ENCODE measurements at places on chromosomes 16 and 17.
A peak's percentile ranks its signal among the peaks of the same experiment; 100 is the strongest.

DNA sequence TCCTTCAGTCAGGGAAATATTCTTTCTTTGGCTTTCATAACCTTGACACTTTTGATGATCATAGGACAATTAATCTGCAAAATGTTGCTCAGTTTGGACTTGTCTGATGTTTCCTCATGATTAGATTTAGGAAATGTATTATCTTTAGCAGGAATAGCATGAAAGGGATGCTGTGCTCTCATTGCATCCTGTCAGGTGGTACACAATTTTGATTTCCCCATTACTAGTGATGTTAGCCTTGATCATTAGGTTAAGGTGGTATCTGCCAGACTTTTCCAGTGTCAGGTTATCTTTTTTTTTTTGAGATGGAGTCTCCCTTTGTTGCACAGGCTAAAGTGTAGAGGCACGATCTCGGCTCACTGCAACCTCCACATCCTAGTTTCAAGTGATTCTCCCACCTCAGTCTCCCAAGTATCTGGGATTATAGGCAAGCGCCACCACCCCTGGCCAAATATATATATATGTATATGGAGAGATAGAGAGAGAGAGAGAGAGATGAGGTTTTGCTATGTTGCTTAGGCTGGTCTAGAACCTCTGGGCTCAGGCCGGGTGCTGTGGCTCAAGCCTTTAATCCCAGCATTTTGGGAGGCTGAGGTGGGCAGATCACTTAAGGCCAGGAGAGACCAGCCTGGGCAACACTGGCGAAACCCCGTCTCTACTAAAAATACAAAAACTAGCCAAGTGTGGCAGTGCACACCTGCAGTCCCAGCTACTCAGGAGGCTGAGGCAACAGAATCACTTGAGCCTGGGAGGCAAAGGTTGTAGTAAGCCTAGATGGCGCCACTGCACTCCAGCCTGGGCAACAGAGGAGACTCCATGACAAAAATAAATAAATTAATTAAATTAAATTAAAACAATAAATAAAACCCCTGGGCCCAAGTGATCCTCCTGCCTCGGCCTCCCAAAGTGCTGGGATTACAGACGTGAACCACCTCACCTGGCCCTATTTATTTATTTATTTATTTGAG, 15.8 kb upstream of the CAVIN1 start:
- DNase-seq, result no peak

DNA sequence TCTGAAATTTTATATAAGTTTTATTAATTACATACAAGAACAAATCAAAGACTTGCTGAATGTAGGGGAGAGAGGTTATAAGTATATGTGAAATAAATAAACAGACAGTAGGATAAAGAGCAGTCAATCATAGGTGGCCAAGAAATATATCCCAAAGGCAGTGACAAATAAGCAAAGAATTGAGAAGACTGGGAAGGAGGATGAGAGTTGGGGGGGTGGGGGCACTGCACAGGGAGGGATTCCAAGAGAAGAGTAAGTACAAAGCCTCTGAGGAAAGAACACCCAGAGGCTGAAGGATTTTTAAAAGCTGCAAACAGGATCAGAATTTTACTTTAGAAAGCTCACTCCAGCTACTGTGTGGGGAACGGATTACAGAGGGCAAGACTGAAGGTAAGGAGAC, 2.8 kb downstream of the PELP1 start:
- DNase-seq, result no peak

- no peak for DNase-seq
Measured at GRCh38 chr17:50134206-50135110, 4.5 kb upstream of the SAMD14 start.

- no peak for DNase-seq
Measured at GRCh38 chr16:53456625-53457024, 22.4 kb downstream of the RBL2 start.

GRCh38 chr16:31458073-31458843, 1.0 kb upstream of the ARMC5 start:
- DNase-seq, result peak; percentile 2

GRCh38 chr17:17044846-17045561, 2.7 kb downstream of the MPRIP start:
- DNase-seq, result no peak

DNA sequence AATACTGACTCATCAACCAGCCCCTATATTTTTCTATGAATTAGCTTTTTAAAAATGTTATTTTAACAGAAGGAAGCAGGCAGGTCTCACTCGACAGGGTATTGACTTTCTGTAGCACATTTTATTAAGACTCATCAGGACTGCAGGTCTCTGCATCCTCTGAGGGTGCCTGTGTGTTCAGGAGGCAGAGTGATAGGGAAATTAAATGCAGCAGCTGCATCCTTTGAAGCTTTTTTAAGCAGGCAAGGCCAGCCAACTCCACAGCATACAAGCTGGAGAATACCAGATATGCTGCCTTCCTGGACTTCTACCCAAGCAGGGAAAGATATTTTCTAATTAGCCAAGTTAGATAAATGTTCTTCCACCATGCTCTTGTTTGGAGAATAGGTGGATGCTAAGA, 124.9 kb downstream of the WSCD1 start:
- DNase-seq, result no peak

DNA sequence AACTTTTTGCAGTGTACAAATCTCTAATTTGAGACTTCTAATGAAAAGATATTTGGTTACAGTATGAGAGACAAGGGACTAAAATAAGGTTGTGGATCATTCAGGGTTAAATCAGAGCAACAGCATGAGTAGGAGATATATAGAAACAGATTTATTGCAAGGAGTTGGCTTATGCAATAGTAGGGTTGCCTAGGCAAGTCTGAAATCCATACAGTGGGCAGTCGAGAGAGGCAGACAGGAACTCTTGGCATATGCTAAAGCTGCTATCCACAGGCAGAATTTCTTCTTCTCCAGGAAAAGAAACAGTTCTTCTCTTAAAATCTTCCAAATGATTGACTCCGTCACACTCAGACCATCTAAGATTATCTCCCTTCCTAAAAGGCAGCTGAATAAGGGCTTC, 500.8 kb downstream of the MAF start:
- no peak for DNase-seq

GRCh38 chr16:51952500-51952899, 594.4 kb downstream of the TOX3 start:
- DNase-seq, result no peak

- DNase-seq, result no peak
Measured at GRCh38 chr16:6189216-6189615, 1091.6 kb upstream of the EEF2KMT start.

GRCh38 chr17:41474863-41475262, 6.1 kb downstream of the KRT35 start:
- no peak for DNase-seq

- no peak for DNase-seq
Measured at GRCh38 chr17:61584266-61584665, 6.8 kb downstream of the NACA2 start.

Measured in NCI-H1105 (cell line).